ENCODE measurements at places on chromosomes 11 and 22. TPM values are rescaled to one million over a fixed set of nuclear protein-coding genes. Genes with fewer than 3 reads are reported as not detected.

CCDC157 gene
- 3.3 TPM for total RNA-seq

DNA sequence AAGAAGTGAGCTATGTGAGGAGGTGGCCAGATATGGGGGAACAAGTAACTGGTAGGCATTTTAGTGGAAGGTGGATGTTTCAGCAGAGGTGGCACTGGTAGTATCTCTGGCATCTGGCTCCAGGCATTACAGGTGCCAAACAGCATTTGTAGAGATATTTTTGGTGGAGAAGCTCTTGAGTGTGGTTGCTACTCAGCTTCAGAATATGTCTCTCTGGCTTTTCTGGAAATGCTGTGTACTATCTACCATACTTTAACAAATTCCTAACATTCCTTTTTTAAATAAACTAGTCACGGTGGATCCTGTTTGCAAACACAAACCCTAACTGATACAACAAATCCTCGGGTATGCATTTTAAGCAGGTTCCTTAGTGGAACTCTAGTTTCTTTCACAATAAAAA, 128.0 kb downstream of the BARX2 start:
- H3K27ac ChIP-seq: no peak overlapping the region
- H3K4me3 ChIP-seq: no peak overlapping the region
- H3K36me3 ChIP-seq: no peaks in the 10 kb centered on the region
- H3K4me1 ChIP-seq: no peaks in the 10 kb centered on the region
- DNase-seq: no peak

DNA sequence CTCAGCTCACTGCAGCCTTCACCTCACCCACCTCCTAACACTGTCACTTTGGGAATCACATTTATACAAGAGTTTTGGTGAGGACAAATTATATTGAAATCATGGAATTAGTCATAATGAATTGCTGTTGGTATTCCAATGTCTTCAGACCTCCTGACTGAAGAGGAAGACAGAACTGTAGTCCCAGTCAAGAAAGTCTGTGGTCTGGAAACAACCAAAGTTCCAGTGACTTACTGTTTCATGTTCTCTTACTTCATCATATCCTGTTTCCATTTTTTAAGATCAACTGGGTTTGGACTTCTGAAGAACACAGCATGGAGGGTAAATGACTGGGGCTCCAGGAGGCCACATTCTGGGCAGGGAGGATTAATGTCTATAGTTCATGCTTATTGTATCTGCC, 43.0 kb upstream of the HIPK3 start:
- no peak overlapping the region for H3K27ac ChIP-seq
- no peak for DNase-seq
- H3K27me3 ChIP-seq: no peaks in the 10 kb centered on the region
- no peaks in the 10 kb centered on the region for H3K36me3 ChIP-seq
- H3K4me1 ChIP-seq: no peaks in the 10 kb centered on the region

DNA sequence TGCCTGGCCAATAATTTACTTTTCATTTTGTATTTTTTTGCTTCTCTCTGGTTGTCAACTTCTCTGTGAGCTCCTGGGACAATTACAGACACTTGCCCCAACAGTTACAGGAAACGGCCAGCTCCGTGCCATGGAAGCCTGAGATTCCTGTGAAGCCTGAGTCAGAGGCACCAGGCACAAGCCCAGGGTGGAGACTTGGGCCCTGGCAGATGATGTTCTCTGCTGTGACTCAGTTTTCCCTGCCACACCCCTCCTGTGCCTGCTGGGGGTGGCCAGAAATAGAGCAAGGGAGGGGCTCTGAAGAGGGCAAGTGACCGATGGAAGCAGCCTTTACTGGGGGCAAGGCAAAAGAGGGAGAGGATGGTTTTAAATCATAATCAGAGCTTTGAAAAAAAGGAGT, 4.9 kb downstream of the ATP5MGL start:
- no peak for DNase-seq
- peaks cover 10% of the 10 kb centered on the region for H3K36me3 ChIP-seq
- peak overlapping the region; percentile 37 for H3K4me3 ChIP-seq
- peaks cover 5% of the 10 kb centered on the region for H3K27me3 ChIP-seq
- H3K27ac ChIP-seq: peak overlapping the region; percentile 89
- peaks cover 8% of the 10 kb centered on the region for H3K4me1 ChIP-seq

RIMBP3C gene
- total RNA-seq: 0.18 TPM

CREB3L1 gene
- 21.6 TPM for total RNA-seq

NCAPH2 gene
- 40.9 TPM for total RNA-seq

GRCh38 chr22:35231585-35232084, 25.7 kb upstream of the HMGXB4 start:
- DNase-seq: peak; percentile 78
- no peak overlapping the region for H3K4me3 ChIP-seq
- no peaks in the 10 kb centered on the region for H3K4me1 ChIP-seq
- no peaks in the 10 kb centered on the region for H3K36me3 ChIP-seq
- H3K27me3 ChIP-seq: peaks cover 5% of the 10 kb centered on the region
- no peak overlapping the region for H3K27ac ChIP-seq

OR51B5 gene
- total RNA-seq: 0.82 TPM

DNA sequence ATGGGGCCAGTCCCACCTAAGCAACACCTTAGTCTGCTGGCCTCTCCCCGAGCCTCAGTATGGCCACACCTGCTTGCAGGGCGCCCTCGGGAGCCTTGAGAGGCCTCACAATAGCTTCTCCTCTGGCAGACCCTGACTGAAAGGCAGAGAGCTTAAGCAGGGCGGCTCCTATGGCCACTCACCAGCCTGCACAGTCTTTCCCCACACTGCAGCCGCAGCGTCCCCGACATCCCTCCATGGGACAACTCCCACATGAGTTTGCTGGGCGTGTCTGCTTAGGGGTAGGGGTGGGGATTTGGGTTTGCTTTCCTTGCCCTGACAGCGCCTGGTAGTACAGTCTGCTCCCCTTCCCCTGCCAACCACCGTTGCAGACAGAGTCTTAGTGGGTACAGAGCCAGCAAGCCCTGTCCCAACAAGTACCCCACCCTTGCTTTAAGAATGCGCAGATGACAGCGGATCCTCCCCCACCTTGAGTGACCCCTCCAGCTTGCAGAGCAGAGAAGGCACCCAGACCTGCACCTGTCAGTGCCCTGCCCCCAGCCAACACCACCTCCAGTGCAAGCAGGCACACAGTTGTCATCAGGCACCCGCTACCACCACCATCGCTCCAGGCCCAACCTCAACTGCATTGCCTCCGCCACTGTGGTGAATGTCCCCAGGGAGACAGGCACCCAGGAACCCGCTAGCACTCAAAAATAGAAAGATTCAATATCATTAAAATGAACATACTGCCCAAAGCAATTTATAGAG, 413.8 kb upstream of the ARHGAP42 start:
- H3K36me3 ChIP-seq: no peaks in the 10 kb centered on the region
- H3K27me3 ChIP-seq: no peaks in the 10 kb centered on the region
- H3K27ac ChIP-seq: no peak overlapping the region

- no peak overlapping the region for H3K4me3 ChIP-seq
- peak; percentile 54 for DNase-seq
- H3K27ac ChIP-seq: no peak overlapping the region
- peaks cover 3% of the 10 kb centered on the region for H3K4me1 ChIP-seq
Observed at GRCh38 chr11:849104-849824, 6.6 kb downstream of the TSPAN4 start.

DNA sequence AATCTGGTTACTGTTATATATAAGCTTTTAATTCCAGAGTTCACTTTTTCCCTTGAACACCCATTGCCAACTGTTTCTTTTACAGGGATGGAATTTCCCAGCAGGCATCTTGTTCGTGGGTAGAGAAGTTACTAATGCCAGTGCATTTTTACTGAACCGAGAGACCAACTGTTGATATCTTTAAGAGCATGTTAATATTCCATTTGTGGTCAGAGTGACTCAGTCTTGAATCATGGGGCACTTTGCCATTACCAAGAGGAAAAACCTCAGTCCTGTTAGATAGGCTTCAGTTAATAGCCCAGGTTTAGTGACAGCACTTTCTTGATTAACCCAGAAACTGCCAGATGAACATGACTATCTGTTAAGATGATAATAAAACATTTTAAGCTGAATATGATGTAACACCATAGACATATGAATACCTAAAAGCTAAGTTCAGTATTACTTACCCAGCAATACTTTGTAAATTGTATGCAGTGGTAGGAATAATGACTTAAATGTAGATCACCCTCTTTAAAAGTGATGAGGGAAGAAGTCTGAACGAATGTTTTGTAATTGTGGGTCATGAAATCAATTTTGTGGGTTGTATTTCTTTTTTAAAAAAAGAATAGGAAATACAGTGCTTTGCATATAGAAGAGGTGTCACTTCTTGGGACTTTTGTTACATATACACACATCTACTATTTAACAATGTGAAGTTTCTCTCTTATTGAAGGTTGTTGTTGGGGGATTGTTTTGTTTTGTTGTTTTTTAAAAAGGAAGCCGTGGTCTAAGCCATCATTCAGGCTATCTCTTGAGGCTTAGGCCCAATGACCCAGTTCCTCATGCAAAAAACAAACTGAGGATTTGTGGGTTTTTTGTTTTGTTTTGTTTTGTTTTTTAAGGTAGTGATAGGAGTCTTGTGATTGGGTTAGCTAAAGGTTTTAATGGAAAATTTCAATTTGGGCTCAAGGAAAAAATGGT, 79.2 kb upstream of the GRIK4 start:
- no peak overlapping the region for H3K4me3 ChIP-seq
- no peak for DNase-seq
- peak overlapping the region; percentile 20 for H3K27ac ChIP-seq
- no peaks in the 10 kb centered on the region for H3K27me3 ChIP-seq

KCNK4 gene
- total RNA-seq: 0.36 TPM

- no peaks in the 10 kb centered on the region for H3K36me3 ChIP-seq
- no peak overlapping the region for H3K4me3 ChIP-seq
- no peak for DNase-seq
- H3K4me1 ChIP-seq: no peaks in the 10 kb centered on the region
Observed at GRCh38 chr11:65774525-65775306, 6.1 kb downstream of the AP5B1 start.

RAG2 gene
- total RNA-seq: not detected

- peaks cover 4% of the 10 kb centered on the region for H3K27me3 ChIP-seq
- H3K36me3 ChIP-seq: no peaks in the 10 kb centered on the region
- H3K27ac ChIP-seq: no peak overlapping the region
- H3K4me1 ChIP-seq: peaks cover 13% of the 10 kb centered on the region
- DNase-seq: no peak
Observed at GRCh38 chr11:124732230-124732629, 7.5 kb upstream of the NRGN start.

DNA sequence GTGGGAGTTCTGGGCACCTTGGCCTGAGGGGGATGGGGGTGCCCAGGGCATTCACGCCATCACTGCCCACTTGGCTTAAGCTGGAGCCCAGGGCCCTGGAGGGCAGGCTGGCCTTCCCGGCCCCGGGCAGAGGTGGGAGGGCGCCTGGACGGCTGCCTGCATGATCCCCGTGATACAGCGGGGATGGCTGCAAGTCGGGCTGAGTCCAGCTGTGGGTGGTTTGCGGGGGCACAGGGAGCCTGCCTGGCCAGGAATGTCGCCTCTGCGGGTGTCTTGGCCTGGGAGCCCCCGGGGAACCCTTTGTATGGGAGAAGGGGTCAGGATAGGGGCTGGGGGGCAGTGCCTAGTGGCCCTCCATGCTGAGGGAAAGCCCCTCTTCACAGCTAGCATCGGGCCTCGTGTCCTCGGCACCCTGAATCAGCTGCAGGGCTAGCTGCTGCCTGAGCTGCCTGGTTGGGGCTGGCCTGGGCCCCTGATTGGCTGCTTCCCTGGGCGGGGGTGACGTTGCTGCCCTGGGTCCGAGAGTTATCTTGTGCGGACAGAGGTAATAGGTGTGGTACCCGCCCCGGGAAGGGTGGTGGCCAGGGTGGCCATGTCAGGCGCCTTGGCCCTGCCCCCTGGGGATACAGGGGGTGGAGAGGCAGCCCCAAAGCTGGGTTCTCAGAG, 8.3 kb downstream of the BRSK2 start:
- H3K4me1 ChIP-seq: no peaks in the 10 kb centered on the region
- H3K4me3 ChIP-seq: no peak overlapping the region
- DNase-seq: no peak
- H3K27me3 ChIP-seq: peaks cover 6% of the 10 kb centered on the region

- H3K4me1 ChIP-seq: peaks cover 28% of the 10 kb centered on the region
- H3K4me3 ChIP-seq: no peak overlapping the region
- peaks cover 7% of the 10 kb centered on the region for H3K27me3 ChIP-seq
Observed at GRCh38 chr22:24810043-24810749, 4.2 kb downstream of the SGSM1 start.

GRCh38 chr11:79170321-79170720, 270.5 kb downstream of the TENM4 start:
- H3K4me1 ChIP-seq: no peaks in the 10 kb centered on the region
- no peak overlapping the region for H3K4me3 ChIP-seq
- no peak overlapping the region for H3K27ac ChIP-seq
- no peaks in the 10 kb centered on the region for H3K36me3 ChIP-seq
- H3K27me3 ChIP-seq: peaks cover 6% of the 10 kb centered on the region

- peaks cover 9% of the 10 kb centered on the region for H3K4me1 ChIP-seq
- no peaks in the 10 kb centered on the region for H3K36me3 ChIP-seq
- H3K27ac ChIP-seq: no peak overlapping the region
- no peak overlapping the region for H3K4me3 ChIP-seq
Observed at GRCh38 chr22:32794449-32795213, 6.9 kb upstream of the TIMP3 start.

DNA sequence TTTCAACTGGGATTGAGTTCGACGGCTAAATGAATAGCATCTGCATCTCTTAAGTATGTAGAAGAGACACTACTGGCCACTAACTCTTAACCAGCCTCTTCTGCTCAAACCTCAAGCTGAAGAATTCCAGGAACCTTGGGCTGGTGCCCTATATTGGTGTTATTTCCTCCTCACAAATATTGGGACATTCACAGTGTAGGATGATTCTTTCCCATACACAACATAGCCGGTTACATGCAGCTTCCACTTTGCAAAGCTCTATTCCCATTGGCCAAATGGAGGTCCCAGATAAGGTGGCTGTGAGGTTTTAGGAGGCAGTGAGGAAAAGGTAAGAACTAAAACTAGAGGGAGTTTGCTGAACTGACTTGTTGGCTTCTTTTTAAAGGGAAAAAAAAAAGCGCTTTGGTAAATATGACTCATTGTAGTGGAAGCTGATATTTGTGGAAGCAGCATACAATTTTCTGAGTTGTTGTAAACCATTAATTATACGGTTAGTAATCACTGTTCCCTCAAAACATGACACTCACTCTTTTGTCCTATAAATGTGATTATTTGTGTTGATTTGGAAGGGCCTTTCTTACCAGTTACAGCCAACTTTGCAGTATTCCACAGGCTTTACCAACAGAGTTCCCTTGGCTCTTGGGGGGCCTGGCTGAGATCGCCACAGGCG, 17.6 kb downstream of the C22orf31 start:
- no peak for DNase-seq
- no peaks in the 10 kb centered on the region for H3K36me3 ChIP-seq
- peaks cover 4% of the 10 kb centered on the region for H3K27me3 ChIP-seq
- no peak overlapping the region for H3K27ac ChIP-seq
- H3K4me1 ChIP-seq: peaks cover 11% of the 10 kb centered on the region
- no peak overlapping the region for H3K4me3 ChIP-seq

TMEM126B gene
- 42.0 TPM for total RNA-seq

DNA sequence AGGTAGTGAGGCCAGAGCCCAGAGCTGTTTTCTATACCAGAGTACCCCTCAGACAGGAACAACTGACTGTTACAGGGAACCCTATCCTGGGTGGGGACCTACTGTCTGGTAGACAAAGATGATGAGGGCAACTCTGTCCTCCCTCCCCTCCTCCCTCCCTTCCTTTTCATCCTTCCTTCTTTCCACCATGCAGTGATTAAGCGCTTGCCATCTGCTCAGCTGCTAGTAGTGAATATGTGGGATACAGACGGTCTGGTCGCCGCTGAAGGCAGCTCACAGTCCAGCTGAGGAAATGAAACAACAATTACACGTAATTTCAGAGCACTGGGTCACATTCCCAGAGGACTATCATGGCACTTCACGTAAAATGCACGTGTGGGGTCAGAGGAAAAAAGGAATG, 597.1 kb downstream of the BUD13 start:
- no peak overlapping the region for H3K4me3 ChIP-seq
- no peak overlapping the region for H3K27ac ChIP-seq
- H3K27me3 ChIP-seq: peaks cover 9% of the 10 kb centered on the region
- H3K4me1 ChIP-seq: peaks cover 44% of the 10 kb centered on the region

All from endothelial cell (in vitro differentiated cells).